ENCODE measurements at places on chromosomes 4 and X.

DNA sequence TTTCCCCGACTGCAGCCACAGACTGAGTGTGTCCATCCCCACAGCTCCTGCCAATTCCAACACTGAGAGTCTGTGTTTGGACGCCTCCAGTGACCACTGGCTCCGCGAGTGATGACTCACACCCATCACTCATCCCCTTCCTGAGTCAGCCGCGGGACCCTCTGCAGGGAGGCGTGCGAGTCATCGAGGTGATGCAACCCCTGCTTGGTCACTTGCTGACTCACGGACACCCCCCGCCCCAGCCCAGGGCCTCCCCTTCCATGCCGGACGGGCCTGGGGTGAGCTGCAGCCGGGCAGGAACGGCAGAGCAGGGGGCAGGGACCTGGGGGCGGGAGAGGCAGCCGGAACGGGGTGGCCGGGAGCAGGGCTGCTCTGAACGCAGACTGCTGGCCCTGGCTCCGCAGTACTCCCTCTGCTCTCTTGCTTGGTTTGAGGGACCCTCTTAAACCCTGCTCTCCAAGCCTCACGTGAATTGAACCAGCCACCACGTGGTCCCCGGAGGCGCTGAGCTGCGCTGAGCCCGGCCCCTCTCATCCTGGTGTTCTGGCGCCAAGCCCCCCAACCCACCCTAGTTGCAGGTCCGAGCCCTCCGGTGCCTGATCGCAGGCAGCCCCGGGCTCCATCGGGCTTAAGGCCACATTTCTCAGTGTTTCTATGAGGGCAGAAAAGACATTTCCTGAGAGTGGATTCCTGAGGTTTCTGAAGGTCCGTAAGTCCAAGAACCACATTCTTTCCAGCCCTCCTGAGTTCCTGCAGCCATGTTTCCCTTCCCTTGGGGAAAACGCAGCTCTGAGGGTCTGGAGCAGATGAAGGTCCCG is 32.4 kb downstream of the FGFRL1 start:
- DNase-seq: no peak

- DNase-seq: no peak
These were observed 1.2 kb downstream of the NEK1 start for GRCh38 chr4:169611157-169611556.

DNA sequence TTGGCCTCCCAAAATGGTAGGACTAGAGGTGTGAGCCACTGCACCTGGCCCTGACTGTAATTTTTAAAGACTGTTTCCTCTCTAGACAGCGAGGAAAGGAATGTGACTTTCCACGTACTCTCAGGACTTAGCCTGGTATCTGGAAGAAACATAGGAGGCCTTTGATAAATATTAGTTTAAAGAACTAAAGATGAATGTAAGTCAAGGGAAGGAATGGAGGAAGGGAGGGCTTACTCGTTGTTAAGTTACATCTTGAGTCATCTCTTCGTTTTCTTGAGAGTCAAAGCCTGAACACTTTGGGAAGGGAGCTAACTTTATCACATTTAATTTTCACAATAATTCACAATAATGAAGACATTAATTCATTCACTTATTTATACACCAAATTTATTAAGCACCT is 7.2 kb upstream of the LNX1 start:
- no peak for DNase-seq

- no peak for DNase-seq
These were observed 90.9 kb downstream of the HNRNPD start for GRCh38 chr4:82282875-82283274.

GRCh38 chrX:120749141-120749846 is 119.4 kb upstream of the C1GALT1C1 start:
- no peak for DNase-seq

DNA sequence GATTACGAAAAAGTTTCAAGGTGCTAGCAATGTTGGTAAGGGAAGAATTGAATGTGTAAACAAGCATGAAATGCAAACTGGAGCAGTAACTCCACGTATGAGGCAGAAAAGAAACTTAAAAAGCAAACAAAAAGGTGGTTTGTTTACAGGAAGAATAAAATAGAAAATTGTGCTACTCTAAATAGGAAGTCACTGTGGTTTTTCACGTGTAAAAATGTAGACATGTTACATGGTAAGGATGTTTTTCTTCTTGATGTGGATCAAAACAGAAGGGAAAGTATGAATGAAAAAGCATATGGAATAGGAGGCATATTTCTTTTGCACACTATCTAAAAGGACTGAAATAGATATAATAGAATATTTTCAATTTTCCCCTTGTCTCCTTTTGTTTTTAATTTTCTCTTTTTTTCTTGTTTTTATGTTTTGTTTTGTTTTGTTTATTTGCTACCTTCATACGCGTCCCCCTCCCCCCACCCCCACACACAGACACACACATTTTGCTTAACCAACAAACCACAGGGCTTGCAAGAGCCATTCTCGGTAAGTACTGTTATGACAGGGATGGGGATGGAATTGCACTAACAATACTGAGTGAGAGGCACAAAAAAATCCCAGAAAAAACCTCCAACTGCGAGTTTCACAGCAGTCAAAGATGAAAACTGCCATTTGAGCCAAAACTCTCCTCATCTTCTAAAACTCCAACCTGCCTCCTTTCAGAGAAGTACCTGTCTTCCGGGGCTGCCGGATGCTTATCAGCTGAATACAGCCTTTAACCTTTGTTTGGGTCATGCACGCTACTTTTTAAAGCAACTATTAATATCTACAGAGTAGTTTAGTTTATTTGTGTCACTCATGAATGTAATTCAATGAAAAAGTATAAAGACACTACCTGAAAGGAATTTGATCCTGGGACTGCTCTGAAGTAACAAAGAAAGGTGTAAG is 135.8 kb downstream of the IL15 start:
- DNase-seq: no peak

Data from activated T-helper 1 cell treated with Interleukin-2 at 50 U/mL for 16 hours (primary cell).